Fibroblast of skin of scalp (primary cell): ENCODE measurements at places on chromosomes 3 and 15.
A peak's percentile ranks its signal among the peaks of the same experiment; 100 is the strongest.

GRCh38 chr15:35195649-35196048 is 110.6 kb upstream of the NANOGP8 start:
- DNase-seq: no peak

DNA sequence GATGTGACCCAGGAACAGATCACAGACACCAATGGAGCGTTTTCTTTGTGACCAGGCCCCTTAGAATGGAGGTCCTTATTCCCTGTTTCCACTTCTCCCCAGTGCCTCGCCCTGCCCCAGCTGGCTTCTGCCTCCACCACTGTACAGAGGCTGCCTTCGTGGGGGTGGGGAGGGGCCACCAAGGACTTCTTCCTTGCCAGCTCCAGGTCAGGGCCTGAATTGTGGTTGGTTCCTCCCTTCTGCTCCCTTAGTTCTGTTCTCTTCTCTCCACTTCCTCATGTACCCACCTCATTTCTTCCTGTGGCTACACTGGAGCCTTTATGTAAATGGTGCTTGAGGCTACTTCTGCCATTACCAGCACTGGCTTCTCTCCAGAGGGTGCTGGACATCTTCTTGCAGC is 16.4 kb downstream of the TGM4 start:
- DNase-seq: no peak

GRCh38 chr3:133892541-133893231 is 3.0 kb downstream of the RAB6B start:
- DNase-seq: no peak

- DNase-seq: no peak
Observed at GRCh38 chr3:24201301-24201700, 256.2 kb downstream of the NR1D2 start.

GRCh38 chr3:49626101-49626581 is 48.0 kb upstream of the APEH start:
- peak; percentile 80 for DNase-seq

- DNase-seq: no peak
Observed at GRCh38 chr15:37112171-37112570, 11.8 kb upstream of the MEIS2 start.

- DNase-seq: peak; percentile 97
Observed at GRCh38 chr3:152266221-152266995, 2.3 kb upstream of the MBNL1 start.

DNA sequence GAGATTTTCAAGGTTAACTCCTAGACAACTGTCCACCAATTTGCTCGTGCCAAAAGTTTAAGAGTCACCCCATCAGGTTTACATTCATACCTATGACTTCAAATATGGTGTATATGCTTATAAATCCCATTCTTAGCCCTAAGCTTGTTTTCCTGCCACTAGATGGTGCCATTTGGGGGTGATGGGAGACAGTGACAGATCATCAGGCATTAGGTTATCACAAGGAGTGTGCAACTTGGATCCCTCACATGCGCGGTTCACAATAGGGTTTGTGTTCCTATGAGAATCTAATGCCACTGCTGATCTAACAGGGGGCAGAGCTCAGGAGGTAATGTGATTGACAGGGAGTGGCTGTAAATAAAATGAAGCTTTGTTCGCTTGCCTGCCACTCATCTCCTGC is 182.7 kb downstream of the CNTN6 start:
- peak; percentile 20 for DNase-seq

DNA sequence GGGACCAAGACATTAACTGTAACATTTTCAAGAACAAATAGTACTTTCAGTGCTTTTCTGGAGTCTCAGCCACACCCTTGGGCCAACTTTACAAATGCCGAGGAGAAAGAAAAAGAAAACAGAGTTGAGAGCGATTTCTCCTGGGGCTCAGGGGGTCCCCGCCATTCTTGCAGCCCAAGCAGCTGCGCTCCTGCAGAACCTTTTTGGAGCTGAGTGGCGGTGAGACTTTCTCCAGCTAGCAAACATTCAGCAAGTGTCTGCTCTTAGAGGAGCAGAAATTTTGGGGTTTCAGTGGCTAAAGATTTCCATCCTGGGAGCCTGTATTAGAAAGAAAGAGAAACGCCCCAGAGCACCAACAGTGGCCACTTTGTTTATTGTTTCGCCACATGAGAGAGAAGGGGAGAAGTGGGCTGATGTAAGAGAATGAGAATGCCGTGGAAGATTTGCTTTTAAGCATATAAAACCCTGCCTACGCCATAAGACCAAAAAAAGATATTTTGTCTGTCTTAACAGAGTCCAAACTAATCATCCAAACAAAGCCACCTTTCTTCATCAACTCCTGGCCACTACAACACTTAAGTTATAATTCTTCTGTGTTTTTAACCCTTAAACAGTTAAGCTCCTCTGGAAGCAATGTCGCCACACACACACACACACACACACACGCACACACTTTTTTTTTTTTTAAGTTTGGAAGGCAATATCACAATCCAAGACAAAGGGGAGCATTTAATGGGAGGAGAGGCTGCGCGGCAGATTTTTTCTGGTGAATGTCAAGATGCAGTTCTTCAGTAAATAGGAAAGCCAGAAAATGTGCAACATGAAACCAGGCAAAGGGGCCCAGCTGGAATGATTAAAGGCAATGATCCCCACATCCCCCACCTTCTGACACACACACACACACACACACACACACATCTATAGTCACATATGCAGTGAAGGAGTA is 19.2 kb downstream of the EID1 start:
- DNase-seq: peak; percentile 79

- DNase-seq: peak; percentile 92
Observed at GRCh38 chr3:63355809-63356208, 77.7 kb downstream of the SYNPR start.

- no peak for DNase-seq
Observed at GRCh38 chr3:87798567-87798947, 260.2 kb downstream of the CGGBP1 start.

GRCh38 chr3:73766599-73767381 is 142.0 kb upstream of the PDZRN3 start:
- peak; percentile 92 for DNase-seq

DNA sequence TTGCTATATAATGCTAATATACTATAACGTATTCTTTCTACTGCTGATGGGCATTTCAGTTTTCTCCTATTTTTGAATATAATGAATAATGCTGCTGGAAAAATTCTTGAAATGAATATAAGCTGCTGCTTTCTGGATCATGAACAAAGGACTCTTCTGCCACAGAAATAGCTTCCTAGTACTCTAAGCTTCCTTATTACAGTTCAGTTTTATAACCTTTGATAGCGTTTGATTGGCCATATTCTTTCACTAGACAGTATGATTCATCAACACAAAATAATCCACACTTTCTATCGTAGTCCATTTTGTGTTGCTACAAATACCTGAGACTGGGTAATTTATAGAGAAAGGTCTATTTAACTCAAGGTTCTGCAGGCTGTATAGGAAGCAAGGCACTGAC is 16.4 kb upstream of the UBE3A start:
- no peak for DNase-seq

- peak; percentile 41 for DNase-seq
Observed at GRCh38 chr15:64740311-64741170, 34.8 kb downstream of the RBPMS2 start.

GRCh38 chr15:101496198-101496986 is 6.9 kb upstream of the PCSK6 start:
- no peak for DNase-seq

- no peak for DNase-seq
Observed at GRCh38 chr15:74383695-74384565, 16.5 kb upstream of the CYP11A1 start.

GRCh38 chr3:53085476-53085875 is 39.6 kb upstream of the SFMBT1 start:
- DNase-seq: no peak

DNA sequence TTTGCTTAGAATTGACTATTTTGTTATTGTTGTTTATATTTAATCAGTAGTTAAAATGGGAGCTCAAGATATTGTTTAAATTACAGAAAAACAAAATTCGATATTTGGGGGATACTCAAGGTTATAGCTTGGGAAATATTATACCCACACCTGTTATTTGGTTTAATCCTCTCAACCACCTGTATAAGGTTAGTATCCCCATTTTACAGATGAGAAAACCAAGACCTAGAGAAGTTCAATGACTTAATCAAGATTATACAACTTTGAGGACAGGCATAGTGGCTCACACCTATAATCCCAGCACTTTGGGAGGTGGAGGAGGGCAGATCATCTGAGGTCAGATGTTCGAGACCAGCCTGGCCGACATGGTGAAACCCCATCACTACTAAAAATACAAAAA is 39.8 kb upstream of the CA12 start:
- no peak for DNase-seq

GRCh38 chr15:50607129-50607528 is 60.7 kb upstream of the USP50 start:
- no peak for DNase-seq

DNA sequence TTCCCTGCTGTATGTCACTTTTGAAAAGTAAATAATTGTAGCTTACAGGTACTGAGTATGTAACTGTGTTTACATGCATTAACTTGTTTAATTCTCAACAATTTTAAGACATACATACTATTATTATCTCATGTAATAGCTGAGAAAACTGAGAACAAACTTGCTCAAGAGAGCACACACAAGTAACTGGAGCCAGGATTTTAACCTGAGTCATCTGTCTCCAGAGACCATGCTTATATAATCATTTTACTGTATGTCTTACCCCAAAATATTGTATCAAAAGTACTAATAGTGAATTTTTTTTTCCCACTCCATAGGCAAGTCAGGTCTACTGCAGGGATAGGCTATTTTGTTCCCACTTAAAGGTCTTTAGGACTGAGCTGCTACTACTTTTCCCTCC is 95.4 kb downstream of the FEZF2 start:
- peak; percentile 15 for DNase-seq

- DNase-seq: no peak
Observed at GRCh38 chr3:63168179-63168578, 109.9 kb upstream of the SYNPR start.

- no peak for DNase-seq
Observed at GRCh38 chr15:80597076-80597475, 98.0 kb upstream of the ABHD17C start.

DNA sequence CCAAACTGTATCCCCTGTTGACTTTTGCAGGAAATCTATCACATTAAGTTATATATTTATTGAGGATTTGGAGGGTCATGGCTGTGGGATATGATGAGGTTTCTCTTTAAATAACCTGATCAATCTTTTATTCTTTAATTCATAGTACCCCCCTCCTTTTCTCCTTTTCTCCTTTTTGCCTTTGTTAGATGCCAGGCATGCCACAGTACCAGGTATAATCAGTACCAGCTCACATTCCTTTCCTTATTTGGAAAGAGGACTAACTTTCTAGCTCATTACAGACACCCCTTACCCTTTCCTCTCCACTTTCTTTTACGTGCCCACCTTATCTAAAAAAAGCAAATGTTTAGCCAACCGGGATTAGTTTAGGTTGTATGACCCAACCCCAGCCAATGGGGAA is 326.4 kb upstream of the NAALADL2 start:
- no peak for DNase-seq

- no peak for DNase-seq
Observed at GRCh38 chr15:56199038-56199437, 44.6 kb downstream of the RFX7 start.

DNA sequence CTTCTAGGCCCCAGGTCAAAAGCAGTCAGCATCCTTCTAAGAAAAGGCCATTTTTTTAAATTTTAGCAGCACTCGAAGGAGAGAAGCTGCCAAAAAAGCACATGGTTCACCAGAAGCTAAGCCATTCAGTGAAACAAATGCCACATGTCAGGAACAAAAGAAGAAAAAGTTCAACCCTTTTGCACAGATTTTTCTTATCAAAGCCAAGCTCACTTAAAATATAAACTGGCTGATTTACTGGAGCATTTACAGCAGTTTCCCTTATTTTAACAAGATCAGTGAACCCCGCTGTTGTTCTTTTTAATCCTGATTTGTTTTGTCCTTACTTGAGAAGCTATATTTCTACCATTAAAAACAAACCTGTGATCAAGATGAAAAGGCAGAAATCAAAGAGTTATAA is 46.5 kb upstream of the SYNPR start:
- no peak for DNase-seq

- peak; percentile 83 for DNase-seq
Observed at GRCh38 chr15:48541341-48542278, 103.9 kb downstream of the FBN1 start.

DNA sequence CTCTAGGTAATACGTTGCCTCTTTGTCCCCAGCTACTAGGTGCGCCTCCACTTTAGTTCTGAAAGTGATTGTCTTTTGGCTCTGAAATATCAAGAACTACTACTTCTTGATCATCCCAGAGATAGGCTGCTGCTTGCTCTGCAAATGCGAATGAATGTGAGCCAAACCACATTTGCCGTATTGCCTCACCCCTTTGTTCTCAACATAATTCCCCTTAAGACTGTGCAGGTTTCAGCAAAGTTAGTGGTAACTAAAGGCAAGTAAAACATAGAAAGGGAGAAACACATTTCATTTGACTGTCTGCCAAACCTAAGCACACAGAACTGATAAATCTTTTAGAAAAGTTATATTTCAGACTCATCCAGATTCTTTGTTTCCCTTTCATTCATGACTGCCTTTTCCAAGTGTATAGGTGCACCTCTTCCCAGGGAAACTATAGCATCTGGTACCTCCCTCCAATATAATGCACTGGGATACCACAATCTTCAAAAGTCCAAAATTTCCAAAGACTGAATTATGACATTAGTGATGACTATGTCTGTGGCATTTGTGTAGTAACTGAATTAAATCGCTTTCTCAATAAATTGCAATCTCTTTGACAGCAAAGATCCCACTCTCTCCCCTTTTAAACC is 720.6 kb upstream of the CBLB start:
- no peak for DNase-seq

DNA sequence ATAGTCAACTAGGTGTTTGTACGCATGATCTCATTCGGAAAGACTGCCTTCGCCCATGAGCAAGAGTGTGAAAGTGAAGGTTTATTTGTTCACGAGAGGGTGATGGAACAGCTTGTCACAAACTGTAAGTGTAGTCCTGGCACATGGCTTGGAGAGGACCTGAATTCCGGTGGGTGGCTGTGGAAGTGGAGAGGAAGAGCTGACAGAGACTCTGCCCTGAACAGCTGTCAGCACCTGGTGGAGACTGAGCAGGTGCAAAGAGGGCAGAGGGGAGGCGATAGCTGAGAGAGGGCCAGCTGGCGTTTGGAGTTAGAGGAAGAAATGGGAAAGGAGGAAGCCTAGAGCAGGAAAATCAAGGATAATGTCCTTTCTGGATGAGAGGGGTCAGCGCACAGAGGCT is 155.7 kb downstream of the EEFSEC start:
- DNase-seq: no peak

DNA sequence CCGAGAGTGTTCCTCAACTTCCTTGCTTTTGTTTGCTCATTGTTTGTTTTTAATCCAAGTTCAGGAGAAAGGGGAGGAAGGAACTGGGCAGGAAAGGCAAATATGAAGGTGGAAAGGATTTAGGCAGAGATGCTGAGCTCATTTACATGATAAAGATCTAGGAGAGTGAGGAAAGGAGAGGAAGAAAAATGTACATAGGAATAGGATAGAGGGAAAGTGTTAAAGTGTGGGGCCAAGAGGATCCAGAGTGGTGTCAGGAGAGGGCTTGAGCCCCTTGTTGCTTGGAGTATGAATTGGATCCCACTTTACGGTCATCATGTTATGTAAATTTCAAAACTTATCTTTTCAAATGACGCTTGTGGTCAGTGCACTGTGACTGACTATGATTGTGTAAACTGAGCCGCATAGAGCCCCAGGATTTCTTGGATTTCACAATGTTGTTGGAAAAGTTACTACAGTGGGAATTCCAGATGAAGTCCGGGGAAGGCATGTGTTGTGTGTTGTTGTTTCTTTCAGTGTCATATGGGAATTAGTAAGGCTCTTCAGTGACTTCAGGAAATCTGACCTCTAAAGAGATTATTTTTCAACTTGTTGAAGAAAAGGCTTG is 15.0 kb upstream of the PLD1 start:
- DNase-seq: peak; percentile 66

GRCh38 chr3:178259703-178260102 is 276.5 kb upstream of the KCNMB2 start:
- no peak for DNase-seq
